ENCODE measurements at places on chromosomes 7 and 10.

DNA sequence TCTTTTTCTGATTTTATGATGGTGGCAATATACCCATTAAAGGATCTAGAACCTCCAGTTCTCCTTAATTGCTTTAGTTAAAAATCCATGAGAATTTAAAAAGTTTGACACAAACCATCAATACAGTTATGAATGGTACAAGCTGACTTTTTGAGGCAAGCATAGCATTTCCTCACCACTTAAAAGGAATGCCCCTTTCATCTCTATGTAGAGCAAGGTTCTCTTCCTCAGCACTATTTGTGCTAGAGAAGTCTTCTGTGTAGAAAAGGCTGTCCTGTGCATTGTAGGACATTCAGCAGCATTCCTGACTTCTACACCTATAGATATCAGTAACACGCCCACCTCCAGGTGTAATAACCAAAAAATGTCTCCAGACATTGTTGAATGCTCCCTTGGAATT lies 67.3 kb downstream of the AHR start:
- no peak for DNase-seq

DNA sequence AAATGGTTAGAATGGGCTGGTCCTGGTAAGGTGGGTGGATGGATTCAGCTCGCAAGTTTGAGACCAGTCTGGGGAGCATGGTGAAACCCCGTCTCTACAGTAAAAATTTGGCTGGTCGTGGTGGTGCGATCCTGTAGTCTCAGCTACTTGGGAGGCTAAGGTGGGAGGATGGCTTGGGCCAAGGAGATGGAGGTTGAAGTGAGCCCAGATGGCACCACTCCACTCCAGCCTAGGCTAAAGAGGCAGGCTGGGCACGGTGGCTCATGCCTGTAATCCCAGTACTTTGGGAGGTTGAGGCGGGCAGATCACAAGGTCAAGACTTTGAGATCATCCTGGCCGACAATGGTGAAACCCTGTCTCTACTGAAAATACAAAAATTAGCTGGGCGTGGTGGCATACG lies 15.3 kb downstream of the IFT22 start:
- DNase-seq: no peak

DNA sequence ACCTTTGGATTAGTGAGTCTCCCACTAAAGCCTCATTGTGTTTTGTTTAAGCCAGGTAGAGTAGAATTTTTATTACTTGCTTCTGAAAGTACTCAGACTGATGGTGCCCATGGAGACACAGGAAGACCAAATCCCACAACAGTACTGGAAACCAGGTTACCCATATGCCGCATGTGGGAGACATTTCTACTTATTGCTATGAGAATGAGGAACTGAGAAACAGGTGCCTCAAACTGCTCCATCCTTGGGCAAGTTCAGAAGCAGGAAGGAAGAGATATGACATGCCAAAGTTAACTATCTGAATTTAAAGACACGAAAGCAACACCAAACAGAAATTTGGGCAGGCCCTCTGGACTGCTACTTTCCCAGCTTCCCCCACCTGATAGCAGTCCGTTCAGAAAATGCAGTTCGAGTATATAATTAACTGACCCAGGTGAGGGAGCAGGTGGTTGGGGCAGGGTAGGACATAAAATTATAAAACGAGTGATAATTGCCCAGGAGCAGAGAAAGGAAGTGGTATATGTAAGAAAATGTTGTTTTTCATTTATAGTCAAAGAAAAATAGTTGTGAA lies 382.3 kb upstream of the MTPN start:
- DNase-seq: no peak

DNA sequence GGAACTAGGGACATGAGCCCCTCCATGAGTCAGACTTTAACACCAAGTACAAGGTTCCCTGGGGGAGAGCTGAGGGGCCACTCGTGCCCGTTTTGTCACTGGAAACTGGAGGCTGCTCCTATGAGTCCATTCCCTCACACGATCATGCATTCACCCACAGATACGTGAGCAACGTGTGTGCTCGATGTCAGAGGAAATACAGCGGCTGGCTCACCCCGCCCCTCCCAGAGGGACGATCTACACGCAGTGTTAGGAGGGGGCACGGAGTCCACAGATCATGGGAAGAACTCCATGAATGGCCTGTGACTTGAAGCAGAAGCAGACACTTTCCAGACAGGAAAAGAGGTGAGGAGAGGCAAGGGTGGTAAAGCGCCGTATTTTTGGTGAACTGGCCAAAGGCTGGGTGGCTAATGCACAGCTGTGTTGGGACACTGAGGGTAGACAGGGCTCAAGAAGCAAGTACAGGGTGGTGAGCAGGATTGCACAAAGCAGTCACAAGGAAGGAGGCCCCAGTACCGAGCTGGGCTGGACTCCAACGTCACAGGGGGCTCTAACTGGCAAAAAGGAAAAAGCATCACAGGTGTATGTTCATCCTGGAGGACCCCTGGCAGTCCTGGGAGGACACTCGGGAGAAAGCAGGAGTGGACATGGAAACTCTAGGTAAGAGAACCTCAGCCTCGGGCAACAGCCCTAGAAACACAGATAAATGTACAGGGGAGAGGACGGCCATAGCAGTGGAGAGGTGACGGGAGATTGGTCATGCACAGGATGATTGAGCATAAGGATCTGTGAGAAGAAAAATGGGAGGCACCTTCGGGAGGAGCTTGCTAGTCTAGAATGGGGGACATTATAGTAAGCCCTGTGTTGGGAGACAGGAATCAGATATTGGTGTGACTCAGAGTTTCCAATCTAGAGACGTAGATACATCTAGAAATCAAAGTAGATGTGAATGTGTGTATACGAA lies 41.2 kb downstream of the TNS3 start:
- DNase-seq: no peak

DNA sequence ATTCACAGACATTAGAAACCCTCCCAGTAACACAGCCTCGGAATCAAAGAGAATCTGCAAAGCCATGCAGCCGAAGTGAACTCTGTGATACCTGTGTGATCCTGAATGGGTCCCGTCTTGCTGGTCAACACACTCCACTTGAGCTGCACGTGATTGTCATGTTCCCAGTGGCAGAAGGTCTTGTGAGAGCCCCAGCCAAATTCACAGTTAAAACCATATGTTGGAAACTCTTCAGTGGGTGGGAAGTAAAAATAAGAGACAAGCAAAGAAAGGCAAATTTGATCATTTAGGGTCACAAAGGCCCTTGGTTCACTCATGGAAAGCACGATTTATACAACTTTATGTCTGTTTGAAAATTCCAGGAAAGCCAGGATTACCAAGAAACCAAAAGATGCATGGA lies 142.3 kb downstream of the NRP1 start:
- DNase-seq: no peak

GRCh38 chr7:144786079-144786478 lies 49.8 kb downstream of the TPK1 start:
- DNase-seq: no peak

DNA sequence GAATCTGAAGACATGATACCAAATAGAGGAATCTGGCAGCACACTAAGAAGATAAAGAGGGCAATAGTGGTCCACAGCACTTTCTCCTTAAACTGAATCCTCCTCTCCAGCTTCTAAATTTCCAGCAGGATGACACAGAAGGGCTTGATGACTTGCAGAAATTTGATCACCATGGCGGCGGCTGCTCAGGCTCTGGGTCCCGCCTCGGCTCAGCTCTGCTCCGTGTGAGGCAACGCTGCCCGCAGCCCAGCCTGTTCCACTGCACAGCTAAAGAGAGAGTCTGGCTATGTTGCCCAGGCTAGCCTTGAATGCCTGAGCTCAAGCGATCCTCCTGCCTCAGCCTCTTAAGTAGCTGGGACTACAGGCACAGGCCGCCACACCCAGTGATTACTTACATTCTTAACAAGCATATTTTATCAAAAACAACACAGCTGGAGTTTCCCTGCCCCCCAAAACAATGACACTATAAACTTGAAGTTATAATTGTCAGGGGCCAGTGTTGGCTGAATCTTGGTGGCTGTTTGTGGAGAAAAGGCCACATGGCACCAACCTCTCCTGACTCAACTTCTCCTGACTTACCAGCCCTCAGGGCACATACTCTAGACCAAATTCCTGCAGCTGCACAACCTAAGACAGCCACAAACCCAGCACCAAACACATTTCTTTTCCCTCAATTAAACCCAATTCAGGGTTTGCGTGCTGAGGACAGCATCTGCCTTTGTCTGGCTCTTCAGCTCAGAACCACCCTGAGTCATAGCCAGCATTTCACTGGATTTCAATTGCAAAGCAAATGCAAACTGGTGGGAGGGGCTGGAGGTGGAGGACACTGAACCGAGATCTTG lies 11.6 kb upstream of the TNPO3 start:
- DNase-seq: no peak

DNA sequence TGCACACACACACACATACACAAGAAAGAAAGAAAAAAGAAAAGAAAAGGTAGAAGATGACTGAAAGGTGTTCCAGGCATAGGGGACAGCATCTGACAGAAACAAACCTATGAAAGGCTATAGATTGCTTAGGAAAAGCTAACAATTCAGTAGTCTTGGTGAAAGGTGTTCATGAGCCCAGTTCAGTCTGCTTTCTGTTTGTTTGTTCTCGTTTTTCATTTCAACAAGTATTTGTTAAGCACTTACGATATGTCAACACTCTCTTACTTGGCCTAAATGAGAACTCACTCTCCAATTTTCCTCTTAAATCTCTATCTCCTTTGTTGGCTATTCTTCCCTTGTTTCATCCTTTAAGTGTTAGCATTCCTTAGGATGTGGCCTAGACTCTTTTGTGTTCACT lies 133.2 kb downstream of the GRM8 start:
- no peak for DNase-seq

DNA sequence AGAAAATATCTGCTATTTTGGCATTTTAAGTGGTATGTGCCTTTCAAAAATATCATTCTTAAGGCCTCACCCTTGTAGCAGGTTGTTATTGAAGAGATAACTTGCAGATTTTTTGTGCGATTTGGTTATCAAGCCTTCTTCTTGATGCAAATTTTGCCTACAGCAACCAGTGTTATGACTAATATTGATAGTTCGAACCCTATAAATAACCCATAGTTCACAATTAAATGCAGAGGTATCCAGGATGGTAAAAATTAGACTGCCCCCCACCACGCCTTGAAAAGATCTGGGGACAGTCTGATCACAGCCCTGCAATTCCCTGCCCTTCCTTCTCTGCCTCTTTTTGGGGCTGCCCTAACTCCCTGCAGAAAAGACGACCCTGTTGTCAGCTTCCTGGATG lies 28.4 kb upstream of the RAPGEF5 start:
- DNase-seq: no peak

- DNase-seq: no peak
Measured at GRCh38 chr7:135409845-135410542, 99.9 kb downstream of the CNOT4 start.

DNA sequence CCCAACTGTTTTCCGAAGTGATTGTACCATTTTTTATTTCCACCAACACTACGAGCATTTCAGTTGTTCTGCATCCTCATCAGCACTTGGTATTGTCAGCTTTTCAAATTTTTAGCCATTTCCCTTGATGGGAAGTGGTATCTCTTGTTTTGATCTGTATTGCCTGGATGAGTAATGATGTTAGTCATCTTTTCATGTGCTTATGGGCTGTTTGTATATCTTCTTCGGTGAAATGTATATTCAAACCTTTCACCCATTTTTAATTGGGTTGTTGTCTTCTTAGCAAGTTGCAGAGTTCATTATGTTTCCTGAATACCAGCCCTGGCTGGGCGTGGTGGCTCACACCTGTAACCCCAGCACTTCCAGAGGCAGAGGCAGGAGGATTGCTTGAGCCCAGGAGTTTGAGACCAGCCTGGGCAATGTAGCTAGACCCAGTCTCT lies 22.1 kb downstream of the CLIP2 start:
- DNase-seq: no peak

DNA sequence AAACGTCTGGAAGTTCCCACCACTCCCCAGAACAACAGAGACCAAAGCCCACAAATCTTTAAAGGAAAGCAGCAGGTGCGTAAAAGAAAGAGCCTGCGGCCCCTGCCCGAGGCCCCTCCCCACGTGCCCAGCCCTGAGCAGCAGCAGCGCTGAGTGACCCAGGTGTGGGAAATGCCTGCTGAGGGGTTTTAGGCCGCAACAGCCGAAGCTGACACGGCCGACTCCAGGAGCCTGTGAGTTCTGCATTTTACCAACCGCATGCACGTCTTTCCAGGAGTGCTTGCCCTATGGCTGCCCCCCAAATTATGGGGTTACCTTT lies 1.6 kb upstream of the KNDC1 start:
- DNase-seq: no peak

DNA sequence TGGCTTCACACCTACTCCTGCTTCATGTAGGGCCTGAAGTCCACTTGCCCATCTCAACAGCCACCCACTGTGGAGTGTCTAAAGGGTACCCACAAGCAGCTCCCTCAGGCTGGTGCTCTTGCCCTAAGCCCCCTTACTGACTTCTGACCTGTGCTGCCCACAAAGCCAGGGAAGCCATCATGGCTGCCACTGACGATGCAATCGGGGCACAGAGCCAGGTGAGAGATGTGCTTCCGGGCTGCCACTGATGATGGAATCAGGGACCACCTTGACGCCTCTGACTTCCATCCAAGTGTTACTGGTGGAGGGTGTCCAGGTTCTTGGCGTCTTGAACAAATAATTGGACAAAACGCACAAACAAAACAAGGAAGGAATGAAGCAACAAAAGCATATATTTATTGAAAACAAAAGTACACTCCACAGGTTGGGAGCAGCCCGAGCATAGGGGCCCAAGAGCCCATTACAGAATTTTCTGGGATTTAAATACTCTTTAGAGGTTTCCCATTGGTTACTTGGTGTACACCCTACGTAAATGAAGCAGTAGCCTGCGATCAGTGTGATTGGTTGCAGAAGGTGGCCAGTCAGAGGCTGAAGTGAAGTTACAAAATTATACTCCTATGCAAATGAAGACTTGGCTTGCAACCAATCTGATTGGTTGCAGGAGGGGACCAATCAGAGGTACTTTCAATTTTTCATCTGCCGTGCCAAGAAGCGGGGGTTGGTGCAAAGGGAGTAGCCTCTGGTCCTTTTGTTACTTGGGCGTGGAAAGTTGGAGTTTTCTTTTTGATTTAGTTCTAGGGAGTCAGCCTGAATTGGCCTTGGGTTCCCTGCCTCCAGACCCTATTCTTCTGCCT lies 4.5 kb downstream of the CPA2 start:
- peak; percentile 50 for DNase-seq

- no peak for DNase-seq
Measured at GRCh38 chr10:30488316-30488715, 54.3 kb downstream of the MAP3K8 start.

GRCh38 chr7:151869455-151869854 lies 7.5 kb downstream of the PRKAG2 start:
- DNase-seq: no peak

All from NCI-H2227 treated with DMSO at 0.1 percent for 48 hours (cell line).